ENCODE measurements at places on chromosomes 7 and 10.

GRCh38 chr10:77004917-77005564 is 632.6 kb downstream of the KCNMA1 start:
- DNase-seq = peak; percentile 36

DNA sequence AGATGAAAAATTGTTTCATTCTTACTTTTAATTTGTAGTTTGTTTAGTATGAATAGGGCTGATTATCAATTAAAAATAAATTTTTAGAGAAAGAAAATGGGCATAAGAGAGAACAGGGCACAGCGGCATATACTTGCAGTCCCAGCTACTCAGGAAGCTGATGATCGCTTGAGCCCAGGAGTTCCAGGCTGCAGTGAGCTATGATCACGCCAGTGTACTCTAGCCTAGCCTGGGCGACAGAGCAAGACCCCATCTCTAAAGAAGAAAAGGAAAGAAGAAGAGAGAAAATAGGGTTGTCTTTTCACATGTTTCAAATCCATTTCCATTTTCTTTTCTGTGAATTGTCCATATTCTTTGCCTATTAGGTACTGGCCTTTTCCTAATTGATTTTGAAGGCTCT is 8.0 kb downstream of the SMURF1 start:
- no peak for DNase-seq

GRCh38 chr10:5540080-5540479 is 15.3 kb downstream of the CALML3 start:
- no peak for DNase-seq

DNA sequence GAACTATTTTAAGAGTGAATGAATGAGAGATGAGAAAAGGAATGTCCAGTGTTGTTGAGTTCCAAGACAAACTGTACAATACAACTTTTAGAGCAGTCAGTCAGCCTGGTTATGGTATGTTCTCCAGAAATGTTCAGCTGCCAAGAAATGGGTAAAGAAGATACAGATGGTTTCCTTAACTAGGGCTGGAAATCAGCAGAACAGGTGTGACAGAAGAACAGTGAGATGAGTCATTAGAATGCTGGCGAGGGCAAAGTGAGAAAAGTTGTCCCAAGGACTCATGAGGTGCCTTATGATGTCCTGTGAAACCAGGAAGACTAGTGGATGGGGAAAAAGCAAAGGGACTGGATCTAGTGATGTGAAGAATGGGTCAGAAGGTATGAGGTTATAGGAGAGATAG is 20.8 kb upstream of the SEPTIN7 start:
- no peak for DNase-seq

DNA sequence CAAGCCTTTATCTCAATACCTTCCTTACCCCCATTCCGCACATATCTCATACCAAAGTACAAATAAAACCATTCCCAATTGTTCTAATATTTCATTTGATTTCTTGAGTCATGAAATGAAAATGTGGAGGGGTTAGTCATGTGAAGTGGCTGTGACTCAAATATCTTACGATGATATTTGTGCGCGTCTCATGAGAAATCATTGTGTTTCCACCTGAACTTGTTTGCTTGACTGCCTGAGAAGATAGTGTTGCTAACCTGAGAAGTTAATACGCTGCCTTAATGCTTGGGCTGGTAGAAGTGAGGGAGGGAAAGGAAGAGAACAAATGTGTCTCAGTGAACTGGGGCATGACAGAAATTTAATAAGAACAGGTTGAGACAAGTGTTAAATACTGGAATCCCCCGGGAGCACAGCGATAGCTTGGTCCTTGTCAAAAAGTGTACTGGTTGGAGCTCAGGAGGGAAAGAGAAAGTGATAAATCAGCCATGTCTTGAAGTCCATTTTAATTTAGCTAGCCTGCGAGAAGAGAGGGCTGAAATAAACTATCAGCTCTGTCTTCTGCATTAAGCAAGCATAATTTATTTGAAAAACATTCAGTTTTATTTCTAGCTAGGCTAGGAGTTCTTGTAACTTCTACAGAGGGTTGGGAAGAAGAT is 7.2 kb upstream of the EPHA1 start:
- no peak for DNase-seq

DNA sequence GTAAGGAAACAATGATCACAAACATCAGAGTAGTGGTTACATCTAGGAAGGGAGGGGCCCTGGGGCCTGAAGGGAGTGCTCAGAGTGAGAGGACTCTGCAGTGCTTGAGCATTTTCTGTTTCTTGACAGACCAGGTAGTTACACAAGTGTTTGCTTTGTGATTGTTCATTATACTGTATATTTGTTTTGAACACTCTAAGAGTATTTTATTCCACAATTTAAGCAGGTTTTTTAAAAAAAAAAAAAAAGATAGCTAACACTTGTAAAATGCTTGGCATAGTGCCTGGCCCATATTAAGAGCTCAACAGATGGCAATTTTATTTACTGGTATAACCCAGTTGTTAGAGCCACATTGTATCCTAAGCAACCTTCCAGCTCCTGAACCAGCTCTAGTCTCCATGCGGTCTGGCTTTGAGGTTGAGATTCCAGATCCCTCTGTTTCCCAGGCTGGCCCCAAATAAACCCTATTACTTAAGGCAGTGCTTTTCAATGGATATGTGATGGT is 20.1 kb upstream of the ATXN7L1 start:
- DNase-seq = no peak

- DNase-seq = no peak
Measured at GRCh38 chr7:5773661-5774086, 7.8 kb downstream of the RNF216 start.

DNA sequence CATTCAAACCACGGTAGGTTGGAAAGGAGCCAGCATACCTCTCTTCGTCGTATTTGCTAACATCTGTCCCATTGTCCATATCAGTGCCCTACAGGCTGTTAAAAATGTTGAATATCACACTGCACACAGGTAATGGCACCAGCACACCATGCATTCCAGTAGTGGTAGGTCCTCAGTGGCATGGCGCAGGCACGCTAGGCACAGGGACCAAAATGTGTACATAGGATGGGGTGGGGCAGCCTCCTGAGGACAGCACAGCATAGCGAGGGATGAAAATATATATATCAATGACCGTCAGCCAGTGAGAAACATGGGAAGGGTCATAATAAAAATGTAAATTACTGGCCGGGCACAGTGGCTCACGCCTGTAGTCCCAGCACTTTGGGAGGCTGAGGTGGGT is 99.9 kb upstream of the CTBP2 start:
- DNase-seq = no peak
